Stimulated activated CD4-positive, alpha-beta T cell treated with anti-CD3 and anti-CD28 coated beads, TNF-alpha, amount 100 ng/mL, for 48 hours (primary cell): ENCODE measurements at places on chromosomes 7 and 10.

- no peak for DNase-seq
Observed at GRCh38 chr7:124515106-124515830, 250.3 kb downstream of the GPR37 start.

DNA sequence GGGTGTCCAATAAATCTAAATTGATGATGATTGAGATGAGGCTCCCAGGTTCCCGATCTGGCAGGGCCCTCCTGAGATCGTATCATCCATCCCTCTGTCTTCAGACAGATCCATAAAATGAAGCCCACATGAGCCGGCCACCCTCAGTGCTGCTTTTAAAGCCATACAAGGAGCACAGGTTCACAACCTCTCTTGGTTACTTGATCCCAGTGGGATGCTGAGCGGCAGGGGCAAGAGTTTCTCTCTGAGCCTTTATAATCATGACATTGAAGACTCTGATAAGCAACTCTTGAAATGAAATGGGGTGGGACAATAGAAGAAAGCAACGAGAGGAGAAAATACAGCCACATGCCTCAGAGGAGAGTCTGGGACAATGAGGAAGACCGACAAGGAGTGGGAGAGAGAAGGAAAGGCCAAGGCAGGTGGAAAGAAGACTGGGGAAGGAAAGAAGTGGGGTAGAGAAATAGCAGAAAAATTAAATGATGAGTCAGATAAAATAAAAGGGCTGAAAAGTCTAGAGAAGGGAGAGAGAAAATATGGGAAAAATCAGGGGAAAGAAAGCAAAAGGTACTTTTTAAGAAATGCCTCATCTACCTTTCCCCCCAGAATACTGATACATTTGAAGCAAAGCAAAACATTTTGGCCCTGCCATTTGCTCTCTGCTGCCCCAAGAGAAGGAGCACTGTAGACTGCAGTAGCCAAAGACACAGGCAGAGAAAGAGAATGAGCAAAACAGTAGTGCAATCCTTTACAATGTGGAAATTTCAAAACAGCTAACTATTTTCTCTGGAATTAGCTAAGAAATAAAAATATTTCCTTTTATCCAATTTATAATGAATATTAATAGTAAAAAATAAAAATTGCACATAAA, 14.6 kb downstream of the GBX1 start:
- no peak for DNase-seq

DNA sequence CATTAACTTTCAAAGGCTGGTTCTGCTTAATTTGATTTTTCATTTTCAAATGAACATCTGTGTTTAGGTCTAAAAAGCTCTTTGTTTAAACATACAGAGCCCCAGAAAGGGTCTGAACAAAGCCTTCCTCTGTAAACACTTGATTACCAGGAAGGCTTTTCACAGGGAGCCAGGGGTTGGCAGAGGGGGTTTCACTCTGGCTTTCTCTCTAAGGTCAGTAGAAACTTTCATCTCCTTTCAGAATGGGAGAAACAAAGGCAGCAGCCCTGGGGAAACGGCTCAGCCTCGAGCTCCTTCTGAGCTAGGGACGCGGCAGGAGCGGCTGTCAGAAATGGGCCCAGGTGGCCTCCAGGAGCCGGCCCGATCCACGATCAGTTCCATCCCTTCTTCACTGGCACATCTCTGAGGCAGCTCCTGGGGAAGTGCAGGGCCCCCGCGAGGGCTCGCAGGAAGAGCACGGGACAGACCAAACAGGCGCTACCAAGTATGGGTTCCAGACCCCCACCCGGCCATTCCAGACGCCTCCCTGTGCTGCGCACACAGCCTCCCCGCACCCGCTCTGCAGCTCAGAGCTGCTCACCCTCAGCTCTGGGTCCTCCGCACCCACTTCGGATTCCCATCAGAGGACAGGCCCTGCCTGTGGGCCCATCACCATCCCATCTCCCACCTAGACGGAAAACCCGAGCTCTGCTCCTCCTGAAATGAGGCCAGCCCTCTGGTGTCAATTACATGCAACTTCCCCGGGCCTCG, 124.1 kb downstream of the MAD1L1 start:
- no peak for DNase-seq

DNA sequence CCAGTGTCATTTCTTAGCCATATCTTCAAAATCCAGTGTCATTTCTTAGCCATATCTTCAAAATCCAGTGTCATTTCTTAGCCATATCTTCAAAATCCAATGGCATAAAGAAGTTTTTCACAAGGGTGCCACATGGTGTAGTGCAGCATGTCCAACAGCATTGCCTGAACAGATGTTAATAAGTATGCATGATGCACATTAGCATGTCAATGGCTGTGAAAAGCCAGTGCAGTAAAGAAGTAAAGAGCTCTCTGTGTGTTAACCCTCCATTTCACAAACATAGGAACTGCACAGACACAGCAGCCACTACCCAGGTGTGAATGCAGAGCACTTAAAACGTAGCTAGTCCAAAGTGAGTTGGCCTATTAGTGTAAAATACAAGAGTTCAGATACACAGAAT, 89.8 kb downstream of the GNAI1 start:
- no peak for DNase-seq

DNA sequence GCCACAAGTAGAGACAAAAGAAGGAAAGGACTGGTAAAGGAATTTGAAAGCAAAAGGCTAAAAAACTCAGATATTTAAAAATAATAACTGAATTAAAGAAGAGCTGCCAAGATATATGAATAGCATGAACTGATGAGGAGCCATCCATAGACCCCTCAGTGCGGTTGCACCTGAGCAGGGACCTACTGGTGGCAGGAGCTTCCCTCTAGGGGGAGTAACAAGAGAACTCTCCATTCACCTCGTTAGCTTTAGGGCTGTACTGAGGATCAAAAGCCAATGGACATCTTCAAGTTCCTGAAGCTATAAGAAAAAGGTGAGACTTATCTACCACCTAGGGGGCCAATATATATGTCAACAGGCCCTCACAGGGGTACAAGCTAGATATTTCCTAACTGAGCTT, 27.8 kb upstream of the DOCK1 start:
- DNase-seq: no peak

- DNase-seq: no peak
Observed at GRCh38 chr7:114755856-114756255, 166.0 kb upstream of the MDFIC start.

DNA sequence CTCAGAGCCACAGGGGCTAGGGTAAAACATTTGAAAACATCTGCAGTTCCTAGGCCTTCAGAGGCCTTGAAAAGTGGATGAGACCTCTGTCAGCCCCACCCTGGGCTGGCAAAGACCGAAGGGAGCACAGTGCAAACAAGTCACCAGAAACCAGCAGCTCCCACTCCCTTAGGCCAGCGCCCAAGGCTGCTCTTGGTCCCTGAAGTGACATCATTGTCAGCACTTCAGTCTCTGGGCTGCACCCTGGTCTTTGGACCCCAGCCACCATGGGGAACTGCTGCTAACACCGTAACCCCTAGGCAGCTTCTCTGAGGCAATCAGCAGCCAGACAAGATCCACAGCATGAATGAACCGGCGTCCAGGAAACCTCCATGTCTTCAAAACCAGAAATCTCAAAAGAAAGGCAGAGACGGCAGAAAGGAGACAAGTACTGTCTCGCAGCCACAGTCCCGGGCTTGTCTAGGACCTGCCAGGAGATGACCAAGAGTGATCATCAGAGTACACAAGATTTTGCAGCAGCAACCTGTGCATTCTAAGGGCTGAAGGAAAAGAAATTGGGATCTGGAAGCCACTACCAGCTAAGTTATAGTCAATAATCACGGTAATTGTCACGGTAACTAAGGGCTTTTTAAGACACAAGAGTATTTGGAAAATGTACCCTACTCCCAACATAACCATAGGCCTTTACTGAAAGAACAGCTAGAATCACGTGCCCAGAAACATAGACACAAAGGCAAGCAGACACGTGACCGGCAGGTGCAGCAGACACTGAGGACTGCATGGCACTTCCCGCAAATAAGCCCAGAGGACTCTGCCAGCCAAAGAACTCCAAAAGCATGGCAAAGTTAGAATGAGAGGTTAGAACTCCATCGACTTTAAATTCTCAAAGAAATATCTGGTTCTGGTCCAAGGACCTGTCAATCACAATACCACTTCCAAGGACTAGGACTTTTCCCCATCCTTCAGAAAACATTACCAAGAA, 23.3 kb downstream of the CPXM2 start:
- no peak for DNase-seq

- no peak for DNase-seq
Observed at GRCh38 chr7:24825381-24825794, 68.1 kb upstream of the GSDME start.

DNA sequence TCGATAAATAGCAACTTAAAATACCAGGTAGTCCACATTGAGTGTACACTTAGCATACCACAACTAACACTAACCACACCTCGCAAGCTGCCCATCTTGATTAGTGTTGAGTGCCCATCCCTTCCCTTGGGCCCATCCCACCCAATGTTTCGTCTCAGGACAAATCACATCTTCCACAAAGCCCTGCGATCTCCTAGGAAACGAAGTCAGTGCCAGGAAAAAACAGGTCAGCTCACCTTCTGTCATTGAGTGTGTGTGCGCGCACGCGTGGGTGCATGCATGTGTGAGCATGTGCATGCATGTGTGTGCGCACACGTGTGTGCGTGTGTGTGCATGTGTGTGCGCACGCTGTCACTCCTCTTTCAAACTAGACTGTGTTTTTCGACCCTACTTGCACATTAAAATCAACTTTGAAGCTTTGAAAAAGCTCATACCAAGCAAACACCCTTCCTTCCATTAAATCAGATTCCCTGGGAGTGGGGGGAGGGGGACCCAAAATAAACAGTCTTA, 48.8 kb upstream of the OPALIN start:
- no peak for DNase-seq

DNA sequence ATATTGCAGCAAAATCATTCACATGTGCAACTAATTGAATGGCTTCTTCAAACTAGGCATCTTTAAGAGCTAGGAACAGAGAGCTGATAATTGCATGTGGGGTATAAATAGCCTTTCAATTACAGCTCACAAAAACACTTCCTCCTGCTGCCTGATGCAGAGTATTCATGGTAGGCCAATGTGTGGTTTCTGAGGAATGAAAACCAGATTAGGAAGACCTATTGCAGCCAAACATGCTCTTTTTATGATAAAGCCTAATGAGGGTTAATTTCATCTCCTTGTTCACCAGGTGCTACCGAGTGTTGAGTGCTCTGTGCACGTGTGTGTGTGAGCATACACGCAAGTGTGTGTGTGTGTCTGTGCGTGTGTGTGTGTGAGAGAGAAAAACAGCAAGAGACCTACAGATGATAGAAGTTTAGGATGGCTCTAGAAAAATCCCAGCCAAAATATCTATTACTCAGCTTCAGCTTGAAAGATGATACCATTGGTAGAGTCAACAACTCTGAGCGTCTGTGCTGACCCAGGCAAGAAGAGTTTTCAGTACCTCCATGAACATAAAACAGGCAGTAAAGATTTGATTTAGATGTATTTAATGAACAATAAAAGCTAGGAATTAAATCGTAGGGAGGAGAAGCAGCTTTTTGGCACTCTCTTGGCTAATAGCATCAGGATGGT, 448.5 kb upstream of the ANKRD30A start:
- DNase-seq: no peak

GRCh38 chr7:78399033-78399769, 600.6 kb downstream of the PHTF2 start:
- no peak for DNase-seq

GRCh38 chr10:5720182-5720581, 35.5 kb downstream of the TASOR2 start:
- DNase-seq: no peak

DNA sequence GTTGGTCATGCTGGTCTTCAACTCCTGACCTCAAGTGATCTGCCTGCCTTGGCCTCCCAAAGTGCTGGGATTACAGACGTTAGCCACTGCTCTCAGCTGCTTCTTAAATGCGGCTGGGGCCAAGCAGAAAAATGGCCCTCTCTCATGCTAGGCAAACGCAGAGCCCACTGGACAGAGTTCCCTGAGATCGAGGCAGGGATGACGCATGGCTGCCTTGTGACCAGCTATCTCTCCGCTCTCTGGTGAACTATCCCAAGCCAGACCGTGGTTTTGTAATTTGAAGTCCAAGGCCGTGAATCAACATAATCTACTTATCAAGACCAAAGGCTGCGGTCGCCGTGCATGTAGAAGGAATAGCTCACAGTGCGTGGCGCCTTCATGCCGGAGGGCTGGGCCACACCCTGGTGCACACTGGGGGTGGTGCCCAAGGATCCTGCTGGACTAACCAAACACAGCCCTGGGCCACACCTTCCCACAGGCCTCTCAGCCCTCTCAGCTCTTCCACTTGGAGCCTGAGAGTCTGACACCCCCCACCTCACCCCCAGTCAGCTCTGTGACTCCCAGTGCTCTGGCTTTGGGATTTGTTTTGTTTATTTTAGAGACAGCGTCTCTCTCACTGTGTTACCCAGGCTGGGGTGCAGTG, 88.1 kb upstream of the CUX1 start:
- no peak for DNase-seq

DNA sequence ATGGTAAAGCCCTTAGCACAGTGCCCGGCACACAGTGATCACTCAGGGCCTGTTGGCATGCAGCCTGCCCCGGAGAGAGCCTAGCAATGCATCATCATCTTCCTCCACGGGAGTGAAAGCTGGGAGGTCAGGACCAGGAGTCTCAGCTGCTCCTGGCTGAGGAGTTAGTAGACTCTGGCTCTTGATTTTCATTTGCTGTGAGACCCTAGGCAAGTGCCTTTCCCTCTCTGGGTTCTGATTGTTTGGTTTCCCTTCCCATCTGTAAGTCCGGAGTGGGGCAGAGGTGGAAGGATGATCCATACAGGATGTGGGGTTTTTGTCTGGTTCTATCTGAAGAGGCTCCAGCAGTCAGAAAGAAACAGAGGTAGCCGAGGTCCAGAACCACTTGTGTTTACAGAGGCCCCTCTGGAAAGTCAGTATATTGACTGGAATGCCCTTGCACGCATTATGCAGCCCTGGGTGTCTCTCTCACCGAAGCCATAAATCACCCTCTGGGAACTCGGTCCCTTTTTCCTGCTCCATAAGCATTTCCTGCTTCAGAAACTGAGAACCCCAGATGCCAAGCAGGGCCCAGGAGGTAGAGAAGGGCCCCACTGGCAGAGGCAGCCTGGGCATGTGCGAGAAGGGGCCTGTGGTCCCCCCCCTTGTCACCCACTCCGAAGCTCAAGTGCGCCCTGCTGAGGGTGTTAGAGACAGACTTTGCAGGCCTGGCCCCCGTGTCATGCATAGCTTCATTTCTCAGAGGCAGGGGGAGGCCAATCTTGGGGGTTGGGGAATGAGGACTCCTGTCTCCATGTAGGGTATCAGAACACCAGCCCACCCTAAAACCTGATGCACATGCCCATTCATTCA, 8.5 kb downstream of the UNC5B start:
- DNase-seq: no peak

DNA sequence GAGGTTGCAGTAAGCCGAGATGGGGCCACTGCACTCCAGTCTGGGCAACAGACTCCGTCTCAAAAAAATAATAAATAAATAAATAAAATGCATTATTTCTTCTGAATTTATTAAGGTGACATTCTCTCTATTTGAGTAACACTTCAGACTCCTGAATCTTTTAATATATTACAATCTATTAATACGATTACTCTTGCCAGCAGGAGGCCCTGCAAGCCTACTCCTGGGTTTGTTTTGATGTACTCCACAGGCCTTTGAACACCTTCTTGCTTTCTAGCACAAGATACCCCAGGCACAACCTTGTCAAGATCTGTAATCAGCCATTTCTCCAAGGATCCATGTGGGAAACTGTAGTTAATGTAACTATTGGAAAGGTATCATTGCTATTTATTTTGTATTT, 63.5 kb downstream of the COBL start:
- DNase-seq: no peak
